ENCODE measurements at places on chromosomes 5 and 9.
A peak's percentile ranks its signal among the peaks of the same experiment; 100 is the strongest.

DNA sequence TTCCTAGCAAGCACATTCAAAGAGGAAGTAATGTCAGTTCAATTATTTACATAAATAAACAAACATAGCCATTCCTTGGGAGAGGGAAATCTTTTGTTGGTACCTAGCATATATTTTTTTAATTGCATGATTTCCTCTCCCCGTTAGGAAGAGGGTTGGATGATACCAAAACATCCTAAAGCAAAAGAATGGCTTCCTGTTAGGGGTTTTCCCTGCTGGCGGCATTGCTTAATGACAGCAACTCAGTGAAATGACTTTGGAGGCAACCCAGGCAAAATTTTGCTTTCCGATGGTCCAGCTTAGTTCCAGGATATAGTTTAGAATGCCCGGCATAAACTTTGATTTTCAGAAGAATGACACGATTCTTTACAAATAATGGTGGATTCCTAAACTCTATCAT, 73.2 kb downstream of the MAT2B start:
- DNase-seq = no peak

DNA sequence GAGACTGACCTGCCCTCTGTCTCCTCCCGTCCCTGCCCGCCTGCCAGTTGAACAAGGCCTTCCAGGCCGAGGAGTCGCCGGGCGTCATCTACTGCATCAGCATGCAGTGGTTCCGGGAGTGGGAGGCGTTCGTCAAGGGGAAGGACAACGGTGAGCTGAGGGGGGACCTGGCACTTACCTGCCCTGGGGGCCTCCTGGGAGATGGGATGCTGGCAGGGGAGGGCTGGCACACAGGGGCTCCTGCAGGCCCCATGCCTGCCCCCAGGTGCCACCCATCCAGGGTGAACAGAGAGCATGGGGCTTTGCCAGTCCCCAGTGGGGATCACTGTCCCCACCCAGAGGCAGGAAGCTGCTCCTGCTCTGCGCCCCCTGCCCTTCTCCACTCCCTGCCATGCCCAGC, 43.0 kb downstream of the USP20 start:
- no peak for DNase-seq

DNA sequence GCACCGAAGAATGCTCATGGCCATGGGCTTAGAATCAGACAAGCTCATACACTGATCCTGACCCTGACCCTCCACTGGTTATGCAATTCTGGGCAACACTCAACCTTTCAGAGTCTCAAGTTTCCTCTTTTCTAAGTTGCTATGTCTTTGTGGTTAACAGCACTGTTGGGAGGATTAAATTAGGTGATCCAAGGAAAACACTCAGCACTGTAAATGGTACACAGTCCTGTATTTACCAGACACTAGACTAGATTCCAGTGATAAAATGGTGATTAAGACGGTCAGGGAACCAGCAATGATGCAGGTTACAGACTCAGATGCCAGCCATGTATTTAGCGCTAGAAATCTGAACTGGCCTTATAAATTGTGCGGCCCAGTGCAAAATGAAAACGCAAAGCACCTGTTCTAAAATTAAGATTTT, 8.1 kb downstream of the ARL15 start:
- peak; percentile 22 for DNase-seq

DNA sequence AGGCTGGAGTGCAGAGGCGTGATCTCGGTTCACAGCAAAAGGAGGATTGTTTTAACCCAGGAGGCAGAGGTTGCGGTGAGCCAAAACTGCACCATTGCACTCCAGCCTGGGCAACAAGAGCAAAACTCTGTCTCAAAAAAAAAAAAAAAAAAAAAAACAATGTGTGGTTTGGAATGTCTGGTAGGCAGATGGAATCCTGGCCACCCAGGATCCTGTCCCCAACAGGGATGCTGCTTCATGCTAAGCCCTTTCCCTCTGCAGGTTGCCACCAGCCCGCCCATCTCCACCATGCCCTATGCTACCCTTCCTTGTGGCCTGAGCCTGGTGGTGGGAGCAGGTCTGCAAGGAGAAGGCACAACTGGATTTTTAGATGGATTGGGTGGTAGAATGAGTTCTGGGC, 129.7 kb upstream of the HAND1 start:
- DNase-seq = no peak

GRCh38 chr5:139808481-139809330, 13.1 kb downstream of the PSD2 start:
- DNase-seq = peak; percentile 32

GRCh38 chr5:117144086-117144485, 569.5 kb upstream of the SEMA6A start:
- no peak for DNase-seq

DNA sequence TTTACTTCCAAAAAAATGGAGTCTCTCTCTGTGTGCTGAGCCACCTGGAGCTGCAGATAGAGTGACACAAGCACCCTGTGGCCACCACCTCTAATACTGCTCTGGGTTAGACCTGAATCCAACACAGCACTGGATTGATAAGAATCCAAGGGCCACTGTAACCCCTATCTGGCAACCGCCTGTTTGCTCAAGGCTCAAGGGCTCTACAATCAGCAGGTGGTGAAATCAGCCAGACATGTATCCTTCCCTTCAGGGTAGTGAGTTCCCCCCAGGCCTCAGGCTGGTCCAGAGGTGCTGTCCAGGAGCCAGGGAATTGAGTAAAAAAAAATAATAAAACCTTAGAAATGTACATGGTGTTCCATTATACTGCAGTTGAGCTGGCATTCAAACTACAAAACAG, 509.0 kb downstream of the KIF4B start:
- DNase-seq = no peak

DNA sequence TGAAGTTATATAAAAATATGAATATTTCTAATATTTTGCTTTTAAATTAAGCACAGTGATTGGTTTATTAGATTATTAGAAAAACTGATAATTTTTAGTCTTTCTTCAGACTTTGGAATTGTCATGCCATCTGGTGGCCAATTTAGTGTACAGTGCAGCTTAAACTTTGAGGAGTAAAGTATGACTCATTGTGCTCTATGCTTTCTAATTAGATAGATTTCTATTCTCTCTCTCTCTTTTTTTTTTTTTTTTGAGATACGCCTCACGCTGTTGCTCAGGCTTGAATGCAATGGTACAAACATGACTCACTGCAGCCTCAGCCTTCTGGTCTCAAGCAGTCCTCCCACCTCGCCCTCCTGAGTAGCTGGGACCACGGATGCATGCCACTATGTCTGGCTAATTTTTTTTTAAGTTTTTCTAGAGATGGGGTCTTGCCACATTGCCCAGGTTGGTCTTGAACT, 42.1 kb upstream of the GPR21 start:
- peak; percentile 93 for DNase-seq

DNA sequence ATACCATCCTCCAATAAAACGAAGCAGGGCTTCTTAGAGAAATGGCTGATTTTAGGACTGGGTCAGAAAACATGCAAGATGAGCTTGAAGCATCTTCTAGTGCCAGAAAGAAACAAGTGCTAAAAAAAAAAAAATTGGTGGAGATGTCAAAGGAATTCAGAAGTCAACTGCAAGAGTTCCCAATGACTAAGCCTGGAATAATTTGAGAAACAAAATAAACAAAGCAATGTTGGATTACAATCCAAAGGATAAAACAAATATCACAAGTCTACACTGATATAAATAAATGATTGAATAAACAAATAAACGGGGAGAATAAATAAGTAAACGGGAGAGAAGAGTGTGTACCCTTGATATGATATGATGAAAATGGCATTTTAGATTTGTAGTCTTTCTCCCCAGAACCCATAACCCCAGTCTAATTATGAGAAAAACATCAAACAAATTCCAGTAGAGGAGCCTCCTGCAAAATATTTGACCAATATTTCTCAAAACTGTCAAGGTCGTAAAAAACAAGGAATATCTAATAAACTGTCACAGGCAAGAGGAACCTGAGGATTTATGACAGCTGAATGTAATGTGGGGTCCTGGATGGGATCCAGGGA, 63.5 kb upstream of the CCL21 start:
- DNase-seq = no peak

GRCh38 chr9:99266255-99267023, 44.4 kb downstream of the SEC61B start:
- peak; percentile 76 for DNase-seq

- peak; percentile 95 for DNase-seq
These were observed 12.0 kb downstream of the MACROH2A1 start for GRCh38 chr5:135386886-135387628.

DNA sequence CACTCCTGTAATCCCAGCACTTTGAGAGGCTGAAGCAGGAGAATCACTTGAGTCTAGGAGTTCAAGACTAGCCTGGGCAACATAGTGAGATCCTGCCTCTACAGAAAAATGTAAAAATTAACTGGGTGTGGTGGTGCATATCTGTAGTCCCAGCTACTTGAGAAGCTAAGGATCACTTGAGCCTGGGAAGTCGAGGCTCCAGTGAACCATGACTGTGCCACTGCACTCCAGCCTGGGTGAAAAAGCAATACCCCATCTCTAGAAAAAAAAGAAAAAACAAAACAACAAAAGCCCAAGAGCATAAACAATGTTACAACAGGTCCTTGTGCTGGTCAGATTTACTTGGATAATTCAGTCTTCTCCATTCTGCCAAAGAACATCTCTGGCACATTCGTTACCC, 44.3 kb upstream of the TGFBR1 start:
- no peak for DNase-seq

GRCh38 chr5:119095611-119096010, 24.7 kb downstream of the DMXL1 start:
- DNase-seq = no peak

DNA sequence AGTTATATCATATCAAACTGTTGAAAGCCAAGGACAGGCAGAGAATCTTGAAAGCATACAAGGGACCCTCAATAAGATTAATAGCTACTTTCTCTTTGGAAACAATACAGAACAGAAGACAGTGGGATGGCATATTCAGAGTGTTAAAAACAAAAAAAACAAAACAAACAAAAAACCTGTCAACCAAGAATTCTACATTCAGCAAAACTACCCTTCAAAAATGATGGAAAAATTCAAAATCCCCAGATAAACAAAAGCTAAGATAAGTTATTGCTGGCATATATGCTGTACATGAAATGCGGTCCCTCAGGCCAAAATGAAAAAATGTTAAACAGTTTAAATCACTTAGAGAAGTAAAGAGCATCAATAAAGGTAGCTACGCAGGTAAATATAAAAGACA, 425.1 kb downstream of the ACTL7B start:
- no peak for DNase-seq

DNA sequence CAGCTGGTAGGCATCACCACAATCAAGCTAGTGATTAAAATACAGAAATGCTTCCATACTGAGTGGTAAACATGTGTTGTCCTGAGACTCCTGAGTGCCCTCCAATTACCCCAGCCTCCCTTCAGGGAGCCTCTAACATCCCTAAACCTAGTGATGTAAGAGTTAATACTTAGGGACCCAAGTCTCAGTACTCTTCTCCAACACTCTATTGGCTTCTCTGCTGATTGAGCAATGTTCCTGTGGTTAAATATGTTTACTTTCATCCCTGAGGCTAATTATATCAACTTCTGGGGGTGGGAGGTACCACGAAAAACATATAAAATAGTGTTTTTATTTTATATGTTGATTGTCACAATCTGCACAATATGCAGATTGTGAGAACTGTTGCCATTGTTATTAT, 5.0 kb downstream of the GRXCR2 start:
- no peak for DNase-seq

- peak; percentile 80 for DNase-seq
These were observed at the start of gene CIZ1 for GRCh38 chr9:128191406-128192046. Gene CIZ1, minus strand, starts transcription at chr9:128191572. Its CDS starts 715 bp downstream, at chr9:128190857.

Data from fibroblast of skin of right biceps (primary cell).